ENCODE measurements at places on chromosomes 3 and 15. TPM values are rescaled to one million over a fixed set of nuclear protein-coding genes. Genes with fewer than 3 reads are reported as not detected.

- no peak for DNase-seq
Observed at GRCh38 chr15:91237445-91237844, 137.4 kb downstream of the SV2B start.

DNA sequence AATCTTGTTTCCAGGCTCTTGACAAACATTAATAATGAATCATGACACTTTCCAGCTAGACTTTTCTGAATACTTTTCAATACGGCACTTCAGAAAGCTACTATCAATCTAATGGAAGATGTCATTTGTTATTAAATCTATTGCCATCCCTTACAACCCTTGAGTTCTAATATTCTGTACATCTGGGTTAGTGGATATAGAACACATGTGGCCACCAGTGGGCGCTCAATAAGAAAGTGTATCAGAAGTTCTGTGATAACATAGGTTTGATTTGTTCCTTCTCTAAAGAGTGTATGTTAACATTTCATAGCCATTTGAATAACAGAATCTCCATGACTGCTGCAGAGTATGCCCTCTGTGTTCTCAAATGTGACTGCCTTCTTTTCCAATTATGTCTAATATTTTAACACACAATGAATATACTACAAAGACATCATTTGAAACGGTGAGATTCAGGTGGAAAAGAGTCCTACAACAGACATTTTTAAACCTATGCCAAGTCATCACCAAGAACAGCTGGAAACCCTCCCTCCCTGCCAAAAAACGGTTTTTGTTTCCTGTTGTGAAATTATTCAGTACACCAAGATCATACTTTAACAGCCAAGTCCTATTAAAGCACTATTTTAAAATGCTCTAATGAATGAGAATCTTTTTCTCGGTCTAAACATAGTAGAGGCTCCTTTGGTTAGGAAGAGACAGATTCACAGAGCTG is 22.2 kb downstream of the ALDH1A2 start:
- DNase-seq: peak; percentile 63

GRCh38 chr15:91219206-91219605 is 119.1 kb downstream of the SV2B start:
- no peak for DNase-seq

The CKMT1A gene
- total RNA-seq: not detected

DNA sequence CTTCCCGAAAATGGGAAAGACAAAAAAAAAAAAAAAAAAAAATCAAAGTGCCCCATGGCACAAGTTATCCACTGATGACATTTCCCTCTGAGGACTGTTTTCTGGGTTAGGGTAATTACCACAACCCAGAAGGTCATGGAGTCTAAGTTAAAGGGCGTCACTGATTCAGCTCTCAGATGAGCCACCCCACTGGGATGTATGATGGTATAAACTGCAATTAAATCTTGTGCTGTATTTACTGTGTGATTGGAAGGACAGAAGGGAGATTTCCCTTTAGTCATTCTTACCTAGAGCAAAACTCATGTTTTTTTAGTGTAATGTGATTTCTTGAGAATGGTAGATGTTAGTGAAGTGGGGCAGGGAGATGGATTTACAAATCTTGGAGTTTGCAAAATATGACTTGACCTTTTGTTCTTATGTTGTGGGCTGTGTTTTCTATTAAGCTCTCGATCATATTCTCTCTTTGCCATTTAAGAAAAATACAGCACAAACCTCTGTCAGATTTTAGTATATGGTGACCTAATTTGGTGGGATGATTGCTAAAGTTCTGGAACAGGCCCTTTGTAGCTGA is 244.2 kb downstream of the PTPRG start:
- no peak for DNase-seq

DNA sequence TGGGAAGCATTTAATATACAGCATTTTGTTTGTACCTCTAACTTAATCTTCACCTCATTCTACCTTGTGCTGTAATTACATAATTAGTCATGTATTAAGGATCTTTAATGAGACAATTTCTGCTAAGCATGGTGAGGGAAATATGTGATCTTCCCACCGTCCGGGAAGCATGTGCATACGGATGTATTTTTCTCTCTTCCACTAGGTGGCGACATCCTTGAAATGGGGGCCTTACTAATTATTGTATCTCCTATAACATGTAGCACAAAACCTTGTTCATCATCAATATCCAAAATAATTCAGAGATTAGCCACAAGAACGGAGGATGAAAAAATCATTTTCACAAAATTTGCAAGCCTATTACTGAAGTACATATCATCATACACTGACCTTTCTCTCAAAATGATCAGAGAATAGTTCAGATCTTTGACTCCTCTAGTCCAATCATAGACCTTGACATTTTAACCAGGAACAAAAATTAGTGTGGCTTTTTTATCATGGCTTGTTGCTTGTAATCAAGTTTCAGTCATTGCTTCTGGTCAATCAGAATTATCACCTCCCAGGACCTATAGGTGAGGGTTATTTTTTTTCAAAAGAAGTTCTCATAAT is 148.9 kb upstream of the GBE1 start:
- DNase-seq: peak; percentile 61

- no peak for DNase-seq
Observed at GRCh38 chr3:150285601-150286000, 122.5 kb upstream of the TSC22D2 start.

GRCh38 chr3:126939338-126939718 is 43.6 kb upstream of the PLXNA1 start:
- DNase-seq: peak; percentile 65

DNA sequence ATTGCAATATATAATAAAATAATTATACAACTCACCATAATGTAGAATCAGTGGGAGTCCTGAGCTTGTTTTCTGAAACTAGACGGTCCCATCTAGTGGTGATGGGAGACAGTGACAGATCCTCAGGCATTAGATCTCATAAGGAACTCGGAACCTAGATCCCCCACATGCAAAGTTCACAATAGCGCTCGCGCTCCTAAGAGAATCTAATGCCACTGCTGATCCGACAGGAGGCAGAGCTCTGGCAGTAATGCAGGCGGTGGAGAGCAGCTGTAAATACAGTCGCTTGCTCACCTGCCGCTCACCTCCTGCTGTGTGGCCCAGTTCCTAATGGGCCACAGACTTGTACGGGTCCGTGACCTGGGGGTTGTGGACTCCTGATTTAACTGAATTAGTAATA is 87.8 kb downstream of the P3H2 start:
- peak; percentile 38 for DNase-seq

DNA sequence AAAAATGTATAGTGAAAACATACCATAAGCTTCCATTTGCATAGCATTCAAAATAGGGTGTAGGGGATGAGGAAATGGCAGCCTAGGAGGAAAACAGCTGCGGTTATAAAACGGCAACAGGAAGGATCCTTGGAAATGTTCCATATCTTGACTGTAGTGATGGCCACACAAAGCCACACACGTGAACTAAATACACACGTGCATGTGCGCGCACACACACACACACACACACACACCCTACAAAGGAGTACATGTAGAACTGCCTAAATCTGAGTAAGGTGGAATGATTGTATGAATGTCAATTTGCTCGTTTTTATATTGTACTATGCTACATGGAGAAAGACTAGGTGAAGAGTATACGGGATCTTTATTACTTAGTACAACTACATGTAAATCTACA is 3.9 kb upstream of the IREB2 start:
- peak; percentile 39 for DNase-seq

- DNase-seq: peak; percentile 5
Observed at GRCh38 chr15:33310481-33311311, at the start of gene RYR3. Gene RYR3, plus strand, starts transcription at chr15:33310967. Its CDS starts 79 bp downstream, at chr15:33311046.

GRCh38 chr3:134614955-134615354 is 35.9 kb downstream of the KY start:
- no peak for DNase-seq

DNA sequence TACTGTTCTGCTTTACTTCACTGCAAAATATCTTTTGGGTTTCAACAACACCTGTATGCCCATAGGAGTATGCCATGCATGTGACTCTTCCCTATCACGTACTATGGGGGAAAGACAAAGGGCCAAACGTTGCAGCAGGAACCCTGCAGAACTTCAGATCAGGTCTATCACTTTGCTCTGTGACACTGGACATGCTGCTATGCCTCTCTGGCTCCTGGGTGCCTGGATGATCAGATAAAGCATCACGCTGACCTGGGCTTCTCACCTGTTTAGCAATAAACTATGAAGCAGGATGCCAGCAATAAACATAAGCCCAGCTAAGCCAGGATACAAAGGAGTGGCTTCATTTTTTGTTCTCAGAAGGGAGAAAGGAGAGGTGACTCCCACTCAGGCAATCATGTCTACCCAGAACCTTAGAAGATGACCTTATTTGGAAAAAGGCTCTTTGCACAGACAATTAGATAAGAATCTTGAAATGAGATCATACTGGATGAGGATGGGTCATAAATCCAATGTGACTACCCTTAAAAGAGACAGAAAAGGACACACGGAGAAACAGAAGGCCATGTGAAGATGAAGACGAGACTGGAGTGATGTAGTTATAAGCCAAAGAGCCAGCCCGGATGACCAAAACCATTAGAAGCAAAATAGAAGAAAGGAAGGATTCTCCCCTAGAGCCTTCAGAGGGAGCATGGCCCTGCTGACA is 19.3 kb downstream of the POMGNT2 start:
- DNase-seq: no peak

The CYB561D2 gene
- total RNA-seq: 30.0 TPM

GRCh38 chr3:197242784-197243432 is 55.5 kb downstream of the DLG1 start:
- no peak for DNase-seq

The CASR gene
- not detected for total RNA-seq

GRCh38 chr15:43286074-43286473 is 19.3 kb upstream of the TGM5 start:
- DNase-seq: no peak

DNA sequence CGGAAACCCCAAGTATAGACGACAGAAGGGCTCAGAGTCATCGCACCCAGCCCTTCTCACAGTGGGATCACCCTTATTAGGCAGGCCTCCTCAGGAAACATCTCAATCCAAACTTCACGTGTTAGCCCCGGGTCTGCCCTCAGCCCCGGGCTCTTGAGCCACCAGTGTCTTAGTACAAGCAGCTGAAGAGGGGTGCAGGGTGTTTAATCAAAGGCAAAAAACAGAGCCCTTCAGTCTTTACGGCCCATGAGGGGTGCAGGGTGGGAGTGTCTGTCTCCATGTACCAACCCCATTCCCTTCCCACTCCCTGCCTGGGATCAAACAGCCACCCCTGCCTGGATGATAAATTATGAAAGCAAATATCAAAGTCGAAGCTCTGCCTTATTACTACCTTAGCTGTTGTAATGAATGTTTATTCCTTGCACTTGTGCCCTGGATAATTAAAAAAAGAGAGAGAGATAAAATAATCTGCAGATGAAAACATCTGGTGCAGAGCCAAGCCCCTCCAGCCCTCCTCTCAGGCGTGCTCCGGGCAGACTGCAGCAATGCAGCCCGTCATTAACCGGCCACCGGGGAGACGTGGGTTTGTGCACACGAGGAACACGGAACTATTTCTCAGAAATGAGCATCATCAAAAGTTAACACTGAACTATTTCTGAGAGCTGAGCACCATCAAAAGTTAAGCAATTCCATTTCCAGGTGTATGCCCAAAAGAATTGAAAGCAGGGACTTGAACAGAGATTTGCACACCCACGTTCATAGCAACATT is 64.5 kb downstream of the ADAMTS17 start:
- DNase-seq: no peak

The CD86 gene
- not detected for total RNA-seq

- DNase-seq: no peak
Observed at GRCh38 chr3:97291901-97292300, 472.7 kb upstream of the ARL6 start.

The ANKRD63 gene
- total RNA-seq: not detected

DNA sequence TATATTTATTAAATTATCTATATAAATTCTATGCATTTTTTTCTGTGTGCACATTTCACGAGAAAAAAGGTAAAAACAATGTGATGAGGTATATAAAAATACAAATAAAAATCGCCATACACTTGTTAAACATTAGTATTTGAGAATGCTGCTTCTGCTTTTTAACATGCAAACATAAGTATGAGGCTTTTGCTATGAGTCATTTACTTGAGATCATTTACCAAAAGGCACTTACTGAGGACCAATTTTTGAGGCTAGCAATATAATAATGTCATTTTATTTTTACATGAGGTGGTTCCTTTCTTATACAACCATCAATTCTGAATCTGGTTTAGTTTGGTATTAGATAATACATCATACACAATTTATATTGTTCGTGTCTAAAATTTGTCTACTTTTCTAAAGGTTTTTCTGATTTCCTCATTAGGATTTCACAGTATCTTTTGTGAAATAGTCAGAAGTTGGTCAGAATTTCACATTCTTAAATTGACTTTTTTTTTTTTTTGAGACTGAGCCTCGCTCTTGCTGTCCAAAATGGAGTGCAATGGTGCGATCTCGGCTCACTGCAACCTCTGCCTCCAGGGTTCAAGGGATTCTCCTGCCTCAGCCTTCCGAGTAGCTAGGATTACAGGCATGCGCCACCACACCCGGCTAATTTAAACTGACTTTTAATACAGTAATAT is 25.6 kb downstream of the DCUN1D1 start:
- no peak for DNase-seq

GRCh38 chr15:47388299-47388698 is 329.0 kb upstream of the SEMA6D start:
- no peak for DNase-seq

GRCh38 chr3:40211579-40211978 is 97.9 kb upstream of the EIF1B start:
- DNase-seq: no peak

DNA sequence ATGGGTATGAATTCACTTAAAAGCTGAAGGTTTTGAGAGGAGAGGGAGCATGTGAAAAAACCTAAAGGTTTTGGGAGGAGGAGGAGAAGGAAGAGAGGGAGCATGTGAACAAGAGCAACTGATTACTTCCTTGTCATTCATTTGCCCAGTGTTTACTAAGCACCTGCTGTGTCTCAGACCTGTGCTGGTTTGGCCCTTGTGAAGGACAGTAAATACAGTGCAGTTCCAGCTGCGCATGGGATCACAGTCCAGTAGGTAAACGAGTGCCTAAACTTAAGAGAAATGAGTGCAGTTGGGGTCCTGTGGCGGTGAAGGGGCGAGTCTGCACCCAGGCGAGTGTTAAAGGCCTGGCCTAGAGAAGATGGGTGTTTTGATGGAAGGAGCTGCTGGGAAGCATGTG is 38.6 kb downstream of the IGF1R start:
- DNase-seq: no peak

- DNase-seq: no peak
Observed at GRCh38 chr3:150623945-150624344, 20.8 kb downstream of the SELENOT start.

DNA sequence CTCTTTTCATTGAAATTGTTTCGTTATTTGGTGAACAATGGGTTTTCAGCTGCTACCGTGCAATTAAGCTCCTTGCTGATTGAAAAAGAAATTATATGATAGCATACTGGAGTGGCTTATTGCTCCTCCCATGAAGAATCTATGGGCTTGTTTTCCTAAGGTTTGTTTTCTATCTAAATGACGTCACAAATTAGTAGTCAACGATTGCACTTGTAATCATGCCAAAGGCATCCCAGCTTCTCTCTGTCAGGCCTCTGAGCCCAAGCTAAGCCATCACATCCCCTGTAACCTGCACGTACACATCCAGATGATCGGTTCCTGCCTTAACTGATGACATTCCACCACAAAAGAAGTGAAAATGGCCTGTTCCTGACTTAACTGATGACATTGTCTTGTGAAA is 388.0 kb upstream of the LMCD1 start:
- DNase-seq: no peak

- no peak for DNase-seq
Observed at GRCh38 chr15:29457729-29458128, 188.1 kb upstream of the NSMCE3 start.

All from dermis blood vessel endothelial cell (primary cell).